Activated T-helper 1 cell treated with anti-CD3 and anti-CD28 coated beads, Interleukin-12 subunit alpha, Interleukin-12 subunit beta, Interleukin-2, Interleukin-4 antibody, amounts not matched to agents 30 ng/mL and 10 ng/mL and 1 ng/mL, durations not matched to agents 14 hours and 24 hours and 36 hours (primary cell): ENCODE measurements at places on chromosomes 6 and 20.

- DNase-seq = no peak
These were observed 29.9 kb downstream of the NFATC2 start for GRCh38 chr20:51512645-51513044.

DNA sequence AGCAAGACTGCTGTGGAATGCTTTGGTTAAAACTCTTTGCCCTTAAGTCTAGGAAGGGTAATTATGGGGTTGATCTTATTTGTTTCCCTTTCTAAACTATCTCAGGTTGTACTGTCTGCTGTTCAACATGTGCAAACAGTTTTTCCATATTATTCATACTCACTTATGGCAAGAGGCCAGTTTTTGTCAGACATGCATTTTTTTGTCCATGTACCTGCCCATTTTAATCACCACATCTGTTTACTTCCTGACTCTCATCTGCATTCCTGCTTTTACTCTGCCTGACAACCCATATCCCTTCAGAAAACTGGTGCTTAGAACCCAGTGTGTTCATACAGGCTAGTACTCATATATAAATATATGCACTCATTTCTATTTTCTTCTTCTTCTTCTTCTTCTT, 80.3 kb downstream of the LPA start:
- DNase-seq = no peak

- DNase-seq = no peak
These were observed 33.2 kb downstream of the CDH22 start for GRCh38 chr20:46275091-46275490.

DNA sequence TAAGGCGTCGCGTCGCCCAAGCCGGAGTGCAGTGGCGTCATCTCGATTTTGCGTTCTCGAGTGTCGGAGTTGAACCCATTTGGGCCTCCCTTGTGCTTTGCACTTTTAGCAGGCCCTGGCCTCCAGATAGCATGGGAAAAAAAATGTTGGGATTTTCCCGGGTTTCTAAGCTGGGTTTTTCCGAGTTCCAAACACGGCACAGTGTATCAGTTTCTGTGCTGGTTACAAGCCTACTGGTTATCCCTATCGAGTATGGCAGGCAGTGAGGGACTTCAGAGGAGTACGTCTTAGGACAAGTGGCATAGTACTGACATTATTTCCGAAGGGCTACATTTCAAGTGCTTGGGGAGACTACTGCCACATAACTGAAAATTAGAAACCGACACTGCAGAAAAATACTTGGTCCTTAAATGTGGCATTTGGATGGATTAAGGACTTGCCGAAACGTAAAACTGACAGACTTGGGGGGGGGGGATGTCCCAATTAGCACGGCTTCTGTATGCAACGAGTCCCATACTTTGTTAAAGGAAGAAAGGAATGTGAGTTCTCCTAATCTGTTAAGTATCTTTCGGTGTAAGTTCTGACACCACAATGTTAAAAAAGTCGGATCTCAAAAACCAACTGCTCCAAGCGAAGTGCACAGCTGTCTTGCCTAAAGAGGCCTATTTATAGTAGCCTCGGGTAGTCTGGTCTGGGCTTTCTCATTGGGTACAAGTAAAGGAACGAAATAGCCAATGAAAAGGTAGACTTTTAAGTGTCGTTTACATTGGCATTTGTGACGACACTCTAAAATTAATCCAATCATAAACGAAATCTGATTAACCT, 70.2 kb downstream of the HFE start:
- peak; percentile 63 for DNase-seq

DNA sequence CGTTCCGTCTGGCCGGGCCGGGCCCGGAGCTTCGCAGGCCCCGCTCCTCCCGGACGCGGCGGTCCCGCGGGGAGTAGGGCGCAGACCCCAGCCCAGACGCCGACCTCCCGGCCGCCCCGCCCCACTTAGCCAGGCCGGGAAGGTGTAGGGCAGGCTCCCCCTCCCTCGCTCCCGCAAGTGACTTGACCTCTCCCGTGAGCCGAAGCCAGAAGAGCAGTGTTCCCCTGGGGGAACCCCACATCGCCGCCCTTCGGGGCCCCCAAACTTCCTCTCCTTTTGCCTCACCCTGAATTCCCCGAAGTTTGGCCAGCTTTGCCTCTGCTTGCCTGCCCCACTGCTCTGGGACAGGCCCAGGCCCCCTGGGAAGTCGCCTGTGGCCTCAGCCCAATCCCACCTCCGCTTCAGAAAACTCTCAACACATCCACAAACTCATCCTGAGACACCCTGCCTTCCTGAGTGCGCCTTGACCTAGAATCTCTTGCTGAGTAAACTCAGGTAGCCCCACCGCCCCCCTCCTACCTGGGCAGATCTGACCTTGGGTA, 524 bp upstream of the NOL4L start:
- no peak for DNase-seq

- DNase-seq = no peak
These were observed 100.4 kb downstream of the BMP5 start for GRCh38 chr6:55775029-55775318.
